ENCODE measurements at places on chromosomes 12 and 14.

- no peak for DNase-seq
These were observed 381.8 kb downstream of the BTG1 start for GRCh38 chr12:91763654-91764370.

DNA sequence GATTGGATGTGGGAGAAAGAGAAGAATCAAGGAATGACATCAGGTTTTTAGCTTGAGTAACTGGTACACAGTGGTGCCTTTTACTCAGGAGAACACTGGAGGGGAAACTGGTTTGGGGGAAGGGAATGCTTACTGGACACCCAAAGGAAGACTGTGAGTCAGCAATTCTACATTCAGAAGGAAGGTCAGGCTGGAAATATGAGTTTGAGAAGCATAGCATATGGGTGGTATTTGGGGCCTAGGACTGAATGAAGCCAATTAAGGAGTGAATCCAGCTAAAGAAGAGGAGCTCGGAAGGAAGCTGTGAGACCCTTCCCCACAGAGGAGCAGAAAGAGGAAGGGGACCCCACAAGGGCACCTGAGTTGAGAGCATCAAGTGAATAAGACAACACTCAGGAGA, 35.4 kb downstream of the DMAC2L start:
- DNase-seq: no peak

- DNase-seq: no peak
These were observed 12.4 kb upstream of the PPP2R5E start for GRCh38 chr14:63555572-63555971.

GRCh38 chr12:132281038-132281437, 48.4 kb downstream of the GALNT9 start:
- no peak for DNase-seq

DNA sequence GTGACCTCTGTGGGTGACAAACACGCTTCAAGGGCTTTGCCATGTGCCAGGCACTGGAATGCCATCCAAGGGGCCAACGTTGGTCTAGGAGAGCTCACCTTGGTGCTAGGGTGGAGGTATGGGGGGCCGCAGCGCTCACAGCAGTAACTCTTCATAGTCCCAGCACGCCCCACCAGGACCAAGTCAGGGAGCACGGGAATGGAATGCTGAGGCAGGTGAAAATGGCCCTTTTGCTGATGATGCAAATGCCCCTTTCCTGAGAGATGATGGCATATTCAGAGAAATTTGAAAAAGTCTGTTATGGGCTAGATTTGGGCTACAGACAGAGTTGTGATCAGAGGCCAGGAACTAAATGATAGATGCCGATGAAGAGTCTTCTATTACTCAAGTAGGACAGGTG, 10.0 kb upstream of the FAM181A start:
- no peak for DNase-seq

DNA sequence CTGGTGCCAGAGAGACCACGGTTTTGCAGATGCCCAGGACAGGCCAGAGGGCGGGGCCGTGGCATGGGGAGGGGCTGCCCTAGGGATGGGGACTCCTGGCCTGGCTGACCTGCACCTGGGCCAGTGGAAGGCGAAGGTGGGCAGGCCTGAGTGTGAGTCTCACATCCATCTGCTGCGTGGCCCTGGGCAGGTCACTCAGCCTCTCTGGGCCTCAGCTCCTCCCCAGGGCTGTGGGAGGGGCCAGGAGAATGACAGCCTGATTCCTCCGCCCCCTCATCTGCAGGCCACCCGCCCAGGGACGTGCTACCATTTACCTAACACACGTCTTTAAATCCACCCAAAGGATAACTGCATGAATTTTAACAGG, 90.9 kb downstream of the GALNT9 start:
- no peak for DNase-seq

- DNase-seq: no peak
These were observed 23.1 kb downstream of the GARIN6 start for GRCh38 chr12:99670635-99671034.

DNA sequence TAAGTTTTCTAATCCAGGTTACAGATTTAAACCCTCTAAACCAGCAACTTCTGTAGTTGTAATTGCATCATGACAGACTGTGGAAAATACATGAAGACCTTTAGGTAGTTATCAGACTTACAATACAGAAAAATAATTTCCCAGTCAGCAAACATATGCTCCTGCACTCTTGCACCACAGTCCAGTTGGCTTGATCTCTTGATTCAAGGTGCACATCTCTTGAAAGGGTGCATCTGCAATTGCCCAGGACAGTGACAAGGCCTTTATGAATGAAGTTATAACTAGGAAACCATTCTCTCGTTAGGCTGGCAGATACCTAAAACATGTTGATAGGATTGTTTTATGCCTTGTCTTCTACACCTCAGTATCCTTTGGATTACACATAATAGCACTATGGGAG, 7.6 kb downstream of the PIWIL1 start:
- no peak for DNase-seq

GRCh38 chr12:132306885-132307191, 22.6 kb downstream of the GALNT9 start:
- no peak for DNase-seq
